ENCODE measurements at places on chromosomes 2 and 18. TPM values are rescaled to one million over a fixed set of nuclear protein-coding genes. Genes with fewer than 3 reads are reported as not detected.

The TCF7L1 gene
- total RNA-seq, result 2.0 TPM

The RTP5 gene
- not detected for total RNA-seq

The ADRA2B gene
- total RNA-seq, result not detected

The FBLN7 gene
- 8.0 TPM for total RNA-seq

The CPLX4 gene
- total RNA-seq, result not detected

The INHA gene
- total RNA-seq, result 0.25 TPM

The GALNT5 gene
- total RNA-seq, result 28.8 TPM

The CYP27A1 gene
- 18.1 TPM for total RNA-seq

The ZBTB7C gene
- 0.53 TPM for total RNA-seq

The PPP1R1C gene
- 0.56 TPM for total RNA-seq

The GPR45 gene
- not detected for total RNA-seq

Data from aortic smooth muscle cell (primary cell).